ENCODE measurements at places on chromosomes 5 and 9. TPM values are rescaled to one million over a fixed set of nuclear protein-coding genes. Genes with fewer than 3 reads are reported as not detected.

GRCh38 chr9:131954299-131954698 lies 125.4 kb downstream of the MED27 start:
- DNase-seq, result no peak

DNA sequence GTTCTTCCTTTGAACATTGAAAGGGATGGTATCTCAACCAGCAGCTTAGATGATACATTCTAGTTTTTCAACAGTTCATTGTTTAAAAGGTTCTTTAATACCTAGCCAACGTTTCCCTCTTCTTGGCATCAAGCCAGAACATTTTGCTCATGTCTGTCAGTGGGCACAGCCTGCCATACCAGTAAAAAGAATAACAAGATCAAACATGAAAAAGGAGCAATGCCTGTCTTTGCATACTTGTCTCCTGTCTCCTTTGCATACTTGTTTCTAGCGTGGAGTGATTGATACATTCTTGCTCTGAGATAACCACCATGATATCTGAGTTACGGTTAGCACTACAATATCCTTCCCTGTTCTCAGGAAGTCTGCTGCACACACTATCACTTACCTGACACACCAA lies 248.6 kb upstream of the DAPK1 start:
- DNase-seq, result no peak

DNA sequence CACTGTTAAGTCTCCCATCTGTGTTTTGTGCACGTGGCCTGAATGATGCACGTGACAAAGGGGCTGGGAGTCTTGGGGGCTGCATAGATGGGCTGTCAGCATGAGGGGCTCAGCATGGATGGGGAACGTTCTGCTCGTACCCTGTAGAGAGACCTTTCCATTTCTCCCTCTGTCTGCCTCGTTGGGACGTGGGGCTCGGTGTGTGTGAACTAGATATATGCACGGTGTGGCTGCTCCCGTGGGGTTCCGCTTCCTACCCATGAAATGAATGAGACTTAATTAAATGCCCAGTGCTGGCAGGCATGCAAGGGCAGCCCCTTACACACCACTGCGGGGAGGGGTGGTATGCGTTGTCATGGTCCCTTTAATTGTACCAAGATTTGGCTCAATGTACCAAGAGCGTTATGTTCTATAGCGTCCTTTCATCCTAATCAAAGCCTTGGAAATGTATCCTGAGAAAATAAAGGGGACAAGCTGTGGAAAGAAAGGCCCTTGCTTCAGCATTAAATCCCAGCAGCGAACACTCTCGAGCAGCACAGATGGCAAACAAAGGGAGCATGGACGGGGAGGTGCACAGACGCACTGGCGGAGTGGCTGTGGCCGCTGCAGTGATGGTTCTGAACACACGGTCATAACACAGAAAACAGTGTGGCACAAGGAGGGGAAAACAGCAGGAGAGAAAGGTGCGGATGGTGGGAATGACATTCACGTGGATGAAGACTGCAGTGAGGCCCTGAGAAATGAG lies 66.8 kb downstream of the RASGEF1C start:
- DNase-seq, result no peak

DNA sequence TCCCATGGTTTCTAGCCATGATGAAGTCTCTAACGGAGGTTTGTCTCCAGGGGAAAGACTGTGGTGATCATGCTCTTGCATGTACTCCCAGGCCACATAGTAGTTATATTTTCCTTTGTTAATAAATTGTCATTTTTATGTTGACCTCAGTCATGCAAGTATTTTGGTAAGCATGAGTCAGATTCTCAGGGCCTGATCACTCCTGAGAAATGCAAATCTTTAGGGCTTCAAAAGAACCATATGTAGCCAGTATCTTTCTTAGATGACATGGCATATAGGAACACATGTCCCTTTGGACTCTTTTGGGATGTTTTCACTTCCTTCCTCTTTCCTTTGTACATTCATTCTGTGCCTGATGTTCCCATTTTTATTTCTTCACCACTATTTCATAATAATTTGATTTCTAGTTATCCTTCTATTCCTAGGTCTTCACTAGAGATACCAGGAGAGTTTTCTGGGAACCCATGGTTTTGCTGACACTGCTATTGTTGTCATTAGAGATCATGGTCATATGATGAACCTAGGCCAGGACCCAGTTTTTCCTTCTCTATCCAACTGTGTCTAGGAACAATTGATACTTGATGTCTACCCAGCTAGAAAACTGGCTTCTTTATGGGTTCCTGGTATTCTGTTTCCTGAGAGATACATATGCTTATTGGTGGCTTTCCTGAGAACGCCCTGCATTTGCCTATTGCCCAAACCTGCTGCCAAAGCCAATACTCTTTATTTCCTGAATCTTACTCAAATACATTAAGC lies 248.1 kb upstream of the NREP start:
- no peak for DNase-seq

GRCh38 chr9:129006328-129007034 lies 21.6 kb downstream of the SH3GLB2 start:
- DNase-seq, result peak; percentile 90

PLPP1 gene
- total RNA-seq, result 175 TPM
